ENCODE measurements at places on chromosomes 11 and 22.

- DNase-seq: no peak
Measured at GRCh38 chr11:108340973-108341372, 118.1 kb downstream of the ATM start.

GRCh38 chr11:113663567-113663966 lies 42.5 kb downstream of the TMPRSS5 start:
- no peak for DNase-seq

- no peak for DNase-seq
Measured at GRCh38 chr11:19849107-19849789, 136.6 kb downstream of the NAV2 start.

GRCh38 chr22:19892925-19893324 lies 38.3 kb upstream of the GNB1L start:
- DNase-seq: no peak

GRCh38 chr22:22164541-22165272 lies 79.9 kb upstream of the VPREB1 start:
- no peak for DNase-seq

GRCh38 chr22:19674129-19674928 lies 40.0 kb upstream of the SEPTIN5 start:
- DNase-seq: no peak

Measured in omental fat pad (tissue), 4 donors.